Fibroblast of skin of back (primary cell): ENCODE measurements at places on chromosomes 1 and 21.

DNA sequence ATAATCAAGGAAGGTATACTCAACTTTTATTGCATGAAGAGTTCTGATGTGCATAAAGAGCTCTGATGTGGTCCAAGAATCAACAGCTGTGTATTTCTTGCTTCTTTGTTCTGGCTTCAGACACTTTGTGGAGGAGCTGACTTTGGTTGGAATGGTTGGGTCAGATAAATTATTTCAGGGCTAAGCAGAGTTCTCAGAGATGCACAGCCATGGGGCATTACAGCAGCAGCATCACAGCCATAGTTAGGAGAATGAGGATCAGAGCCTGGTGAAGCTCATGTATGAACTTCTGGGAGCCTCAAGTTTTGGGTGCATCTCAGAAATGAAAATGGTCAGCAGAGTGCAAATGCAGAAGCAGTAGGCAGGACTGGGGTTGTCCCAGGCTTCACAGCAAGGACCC lies 267.4 kb upstream of the RUNX1 start:
- no peak for DNase-seq

GRCh38 chr1:244322181-244322580 lies 129.5 kb downstream of the ADSS2 start:
- DNase-seq, result no peak

DNA sequence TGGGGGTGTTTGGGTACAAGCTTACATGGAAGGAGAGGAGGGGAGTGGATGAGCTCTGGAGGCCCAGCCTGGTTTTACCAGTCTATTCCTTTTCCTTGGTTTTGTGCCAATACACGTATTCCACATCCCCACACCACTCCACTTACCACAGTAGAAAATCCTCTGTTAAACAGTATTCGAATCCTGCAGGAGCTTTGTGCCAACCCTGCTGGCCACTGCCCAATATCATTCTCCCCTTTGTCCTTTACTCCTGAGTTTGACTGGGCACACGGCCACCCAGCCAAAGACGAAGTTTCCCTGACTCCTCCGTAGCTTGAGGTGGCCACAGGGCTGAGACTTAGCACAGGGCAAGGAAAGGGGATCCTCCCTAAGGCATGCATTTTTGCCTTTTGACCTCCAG lies 61.6 kb downstream of the TMCO4 start:
- DNase-seq, result no peak

GRCh38 chr1:235101558-235102258 lies 26.9 kb downstream of the TOMM20 start:
- no peak for DNase-seq

DNA sequence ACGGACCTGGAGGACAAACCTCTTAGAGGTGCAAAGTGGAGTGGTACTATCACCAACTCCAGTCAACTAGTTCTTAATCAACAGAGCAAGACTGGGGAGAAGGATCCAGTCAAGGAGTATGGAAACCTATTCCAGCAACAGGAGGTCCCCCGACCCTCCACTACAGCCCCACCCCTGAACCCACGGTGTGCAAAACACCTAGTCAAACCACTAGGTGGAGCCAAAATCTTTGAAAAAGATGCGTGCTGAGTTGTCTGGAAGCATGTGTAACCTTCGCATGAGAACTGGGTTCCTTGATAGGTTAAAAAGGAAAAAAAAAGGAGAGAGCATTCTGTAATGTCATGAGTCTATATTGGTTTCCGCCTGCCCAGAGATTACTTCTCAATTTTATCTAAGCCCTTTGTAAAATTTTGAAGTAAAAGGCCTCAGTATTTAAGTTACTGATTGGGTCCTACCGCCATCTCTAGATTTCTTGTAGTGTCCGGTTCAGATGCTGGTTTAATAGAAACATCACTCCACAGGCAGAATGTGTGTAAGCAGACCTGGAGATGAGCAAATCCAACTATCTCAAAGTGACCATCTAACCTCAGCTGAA lies 81.9 kb upstream of the HAO2 start:
- DNase-seq, result peak; percentile 30

DNA sequence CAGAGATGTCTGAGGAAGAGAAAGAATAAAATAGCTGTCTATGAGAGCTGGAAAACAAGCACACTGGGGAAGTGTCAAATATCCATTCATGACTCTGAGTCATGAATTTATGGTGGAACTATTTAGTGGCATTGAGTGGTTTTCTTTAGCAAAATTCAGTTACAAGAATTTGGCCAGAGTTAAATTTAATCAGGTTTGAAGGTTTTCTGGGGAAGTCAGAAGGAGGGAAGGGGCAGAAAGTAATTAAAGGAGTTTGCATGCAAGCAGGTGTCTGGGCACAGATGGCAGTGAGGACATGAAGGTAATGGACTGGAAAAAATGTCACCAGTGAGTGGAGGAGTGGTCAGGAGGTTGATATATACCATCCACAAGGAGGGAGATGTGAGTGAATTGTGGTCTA lies 121.9 kb upstream of the IVNS1ABP start:
- peak; percentile 56 for DNase-seq

- no peak for DNase-seq
These were observed 29.4 kb downstream of the OLFML2B start for GRCh38 chr1:161994175-161994668.

- no peak for DNase-seq
These were observed 30.0 kb downstream of the ZBTB8B start for GRCh38 chr1:32494711-32495337.

- no peak for DNase-seq
These were observed 2.1 kb upstream of the A3GALT2 start for GRCh38 chr1:33322870-33323585.

DNA sequence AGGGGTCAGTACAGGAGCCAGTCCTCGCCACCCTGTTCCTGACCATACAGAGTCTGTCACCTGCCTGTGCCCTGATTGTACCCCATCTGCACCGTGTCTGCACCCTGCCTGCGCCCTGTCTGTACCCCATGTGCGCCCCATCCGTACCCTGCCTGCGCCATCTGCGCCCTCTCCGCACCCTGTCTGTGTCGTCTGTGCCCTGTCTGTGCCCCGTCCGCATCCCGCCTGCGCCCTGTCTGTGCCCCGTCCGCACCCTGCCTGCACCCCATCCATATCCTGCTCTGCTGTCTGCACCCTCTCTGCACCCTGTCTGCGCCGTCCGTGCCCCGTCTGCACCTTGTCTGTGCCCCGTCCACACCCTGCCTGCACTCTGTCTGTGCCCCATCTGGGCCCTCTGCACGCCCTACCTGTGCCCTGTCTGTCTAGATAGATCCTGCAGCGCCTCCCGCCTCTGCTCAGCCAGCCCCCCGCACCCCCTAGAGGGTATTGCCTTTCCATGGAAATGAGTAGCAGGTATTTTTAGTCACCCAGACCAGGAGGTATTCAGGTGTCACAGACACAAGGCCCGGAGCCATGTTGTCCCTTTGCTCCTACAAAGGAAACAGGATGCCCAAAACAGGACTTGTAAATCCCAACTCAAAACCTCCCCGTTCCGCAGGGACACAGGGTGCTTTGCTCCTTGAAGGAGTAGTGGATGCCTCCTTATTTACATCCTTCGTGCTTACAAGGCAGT lies 7.7 kb upstream of the NPHP4 start:
- DNase-seq, result no peak

GRCh38 chr1:42937836-42938644 lies 20.6 kb downstream of the SLC2A1 start:
- DNase-seq, result no peak

DNA sequence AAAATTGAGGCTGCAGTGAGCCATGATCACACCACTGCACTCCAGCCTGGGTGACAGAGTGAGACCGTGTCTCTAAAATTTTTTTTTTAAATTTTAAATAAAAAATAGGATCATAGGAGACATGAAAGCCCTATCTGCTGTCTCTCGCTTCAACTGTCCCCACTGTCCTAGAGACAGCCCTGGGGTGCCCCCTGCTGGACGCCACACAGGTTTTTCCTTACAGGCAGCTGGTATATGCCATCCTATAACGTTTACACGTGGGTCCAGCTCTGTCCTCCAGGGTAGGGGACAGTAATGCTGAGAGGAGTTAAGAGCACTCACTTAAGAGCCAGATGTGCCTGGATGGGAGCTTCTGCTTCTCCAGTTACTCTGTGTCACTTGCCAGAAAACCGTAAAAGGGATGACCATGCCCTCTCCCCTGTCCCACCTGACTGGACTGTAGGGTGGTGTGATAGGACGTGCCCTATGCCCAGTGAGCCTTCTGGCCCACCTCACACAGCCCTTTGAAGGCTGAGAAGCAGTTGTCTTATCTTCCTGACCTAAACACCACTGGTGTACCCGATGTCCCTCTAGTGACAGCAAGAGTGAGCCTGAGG lies 8.5 kb downstream of the FBXO2 start:
- DNase-seq, result peak; percentile 70

GRCh38 chr1:38783640-38784229 lies 75.8 kb downstream of the RRAGC start:
- DNase-seq, result no peak

DNA sequence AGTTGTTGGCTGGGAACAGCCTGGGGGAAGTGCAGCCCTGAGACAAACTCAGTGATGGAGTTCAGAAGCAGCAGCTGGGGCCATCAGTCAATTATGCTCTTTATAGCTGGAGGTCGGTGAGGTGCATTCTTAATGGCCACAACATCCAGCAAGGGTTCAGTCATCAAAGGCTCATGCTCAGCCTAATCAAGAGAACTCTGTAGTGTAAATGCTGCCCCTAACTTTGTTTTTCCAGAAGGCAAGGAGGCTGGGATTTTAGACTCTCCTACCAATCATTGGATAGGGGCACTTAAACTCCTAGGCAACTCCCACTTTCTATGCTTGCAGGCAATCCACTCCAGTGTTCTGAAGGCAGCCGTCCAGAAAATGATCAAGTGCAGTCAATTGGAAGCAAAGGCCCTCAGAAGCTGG lies 15.0 kb upstream of the RGS4 start:
- DNase-seq, result no peak

- no peak for DNase-seq
These were observed 765.6 kb upstream of the B3GALT2 start for GRCh38 chr1:193951984-193952383.

DNA sequence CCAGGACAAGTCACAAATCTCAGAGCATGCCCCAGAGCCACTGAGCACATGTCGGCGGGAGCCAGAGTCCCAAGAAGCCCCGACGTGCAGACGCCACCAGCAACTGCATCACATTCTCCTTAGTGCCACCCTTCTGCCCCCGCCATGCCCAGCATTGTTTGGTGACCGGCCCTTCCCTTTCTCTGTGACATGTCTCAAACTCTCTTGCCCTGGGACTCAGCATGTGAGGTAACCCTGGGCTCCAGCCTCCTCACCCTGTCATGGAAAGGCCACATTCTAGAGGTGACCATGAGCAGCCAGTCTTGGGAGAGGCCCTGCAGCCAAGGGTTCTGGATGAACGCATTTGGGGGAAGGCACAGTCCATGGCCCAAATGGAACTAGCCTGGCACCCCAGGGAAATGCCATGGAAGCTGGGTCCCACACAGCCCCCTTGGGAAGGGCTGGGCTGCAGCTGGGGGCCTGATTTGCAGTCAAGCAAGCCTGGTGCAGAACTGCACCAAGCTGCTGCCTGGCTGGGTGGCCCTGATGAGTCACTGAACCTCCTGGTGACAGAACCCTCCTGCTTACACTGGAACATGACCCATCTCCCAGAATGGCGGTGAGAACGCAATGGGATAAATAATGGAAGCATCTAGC lies 94.4 kb downstream of the ITPKB start:
- DNase-seq, result peak; percentile 55

GRCh38 chr1:205914155-205914507 lies 29.1 kb downstream of the SLC26A9 start:
- DNase-seq, result no peak

DNA sequence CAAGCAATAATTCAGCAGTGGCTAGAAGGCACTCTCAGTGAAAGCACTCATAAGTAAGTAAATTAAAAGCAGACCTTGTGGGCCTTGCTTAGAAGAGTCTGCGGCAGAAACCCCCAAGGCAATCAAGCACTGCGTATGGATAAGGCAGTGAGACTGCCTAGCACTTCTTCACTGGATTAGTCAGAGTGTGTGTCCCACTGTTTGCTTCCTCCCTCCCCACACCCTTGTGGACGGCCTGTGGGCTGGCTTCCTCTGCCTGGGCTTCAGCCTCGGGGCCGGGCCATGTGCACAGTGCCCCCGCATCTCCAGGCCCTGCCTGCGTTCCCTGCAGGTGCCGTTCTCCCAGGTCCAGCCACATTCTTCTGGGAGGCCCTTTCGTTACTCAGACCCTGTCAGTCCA lies 23.8 kb downstream of the AGT start:
- no peak for DNase-seq

DNA sequence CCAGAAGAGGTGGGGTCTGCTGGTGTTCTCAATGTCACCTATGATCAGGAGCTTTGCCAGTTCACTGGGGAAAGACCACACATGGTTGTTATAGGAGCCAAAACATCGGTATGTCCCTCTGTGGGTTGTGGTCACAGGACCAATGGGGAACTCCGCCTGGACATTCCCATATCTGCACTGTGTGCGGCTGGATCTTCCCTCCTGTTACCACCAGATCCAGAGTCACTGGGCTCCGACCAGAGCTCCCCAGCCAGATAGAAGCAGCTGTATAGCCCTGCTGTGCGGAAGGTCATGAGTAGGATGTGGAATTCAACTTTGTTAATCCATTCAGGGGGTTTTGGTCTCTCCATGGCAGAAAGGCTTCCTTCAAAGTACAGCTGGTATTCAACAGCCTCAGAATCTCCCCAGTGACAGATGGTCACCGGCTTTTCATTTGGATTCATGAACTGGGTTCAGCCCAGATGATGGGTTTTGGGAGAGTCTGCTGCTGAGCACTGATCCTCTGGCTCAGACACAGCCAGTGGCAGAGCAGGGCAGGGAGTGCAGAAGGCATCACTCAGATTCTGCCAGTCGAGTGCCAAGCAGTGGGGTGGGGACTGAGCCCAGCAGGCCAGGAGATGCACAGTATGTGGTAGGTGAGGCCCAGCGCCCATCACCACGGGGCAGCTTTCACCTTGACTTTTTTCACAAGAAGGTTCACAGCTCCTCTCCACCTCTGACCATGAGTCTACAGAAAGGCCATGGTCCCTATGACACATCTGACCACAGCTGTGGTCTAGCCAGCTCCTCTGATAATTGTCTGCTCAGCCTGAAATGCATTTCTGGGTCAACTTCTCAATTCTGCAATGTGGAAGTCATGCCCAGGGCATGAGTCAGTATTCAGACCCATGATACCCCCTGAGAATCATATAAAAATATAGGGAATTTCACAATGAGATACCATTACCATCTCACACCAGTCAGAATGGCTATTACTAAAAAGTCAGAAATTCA lies 2.9 kb upstream of the SHCBP1L start:
- peak; percentile 97 for DNase-seq

DNA sequence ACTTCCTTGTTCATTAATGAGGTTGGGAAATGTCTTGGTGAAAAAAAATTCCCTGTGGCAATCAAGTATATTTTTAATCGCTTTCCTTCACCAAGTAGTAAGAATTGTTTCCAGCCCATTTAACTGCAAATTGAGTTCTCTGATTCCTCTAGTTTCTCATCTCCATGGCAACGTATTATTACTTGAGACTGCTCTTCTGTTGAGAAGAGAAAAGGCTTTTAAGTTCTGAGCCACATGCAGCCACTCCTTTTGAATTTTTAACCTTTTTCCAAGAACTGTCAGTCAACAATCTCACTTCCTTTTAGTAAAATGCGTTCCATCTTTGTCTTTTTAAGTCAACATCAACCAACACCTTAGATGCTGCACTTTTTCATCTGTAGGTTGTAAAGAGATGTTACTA lies 75.7 kb upstream of the KIAA1614 start:
- DNase-seq, result no peak
